ENCODE measurements at places on chromosomes 7 and 10.
A peak's percentile ranks its signal among the peaks of the same experiment; 100 is the strongest.

DNA sequence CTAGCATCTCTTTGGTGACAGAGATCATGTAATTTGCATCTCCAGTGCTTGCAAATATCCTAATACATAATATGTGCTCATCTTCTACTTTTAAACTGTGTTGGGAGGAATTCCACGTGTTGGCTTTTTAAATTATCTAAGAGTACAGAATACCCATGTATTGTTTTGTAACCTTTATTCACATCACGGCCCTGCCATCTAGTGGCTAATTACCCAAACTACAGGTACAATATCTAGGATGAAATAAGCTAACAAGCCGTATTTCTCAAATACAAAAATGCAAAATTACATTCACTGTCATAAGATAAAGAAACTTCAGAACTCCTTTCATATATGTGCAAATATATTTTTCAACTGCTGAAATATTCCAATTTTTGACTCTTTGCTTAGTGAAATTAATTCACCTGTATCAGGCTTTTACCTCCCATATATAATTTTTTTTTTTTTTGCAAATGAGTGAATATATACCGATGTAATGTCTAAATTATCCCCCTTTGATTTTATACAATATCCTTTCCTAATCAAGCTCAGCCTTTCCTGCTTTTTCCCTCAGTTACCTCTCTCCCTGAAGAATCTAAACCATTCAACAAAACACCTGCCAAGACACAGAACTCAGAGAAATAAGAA is 30.3 kb upstream of the LSM8 start:
- DNase-seq: peak; percentile 20

GRCh38 chr7:14229047-14229446 is 239.6 kb upstream of the ETV1 start:
- DNase-seq: no peak

GRCh38 chr7:95684037-95684436 is 87.7 kb upstream of the PDK4 start:
- no peak for DNase-seq

DNA sequence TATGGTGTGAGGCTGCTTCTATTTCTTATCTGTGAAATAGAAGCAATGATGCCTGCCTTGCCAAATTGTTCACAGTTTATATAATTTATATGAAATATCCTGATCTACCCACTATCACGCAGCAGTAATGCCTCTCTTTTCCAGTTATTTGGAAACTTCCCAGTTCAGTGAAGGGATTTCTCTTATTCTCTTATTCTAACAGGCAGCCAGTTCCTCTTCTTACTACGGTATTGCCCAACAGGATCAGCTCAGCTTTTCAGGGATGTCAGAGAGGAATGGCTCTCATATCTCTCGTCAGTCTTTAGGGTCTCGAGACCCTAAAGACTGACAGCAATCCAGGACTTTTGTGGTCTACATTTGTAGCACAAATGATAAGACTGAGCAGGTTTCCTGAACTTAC is 215.6 kb downstream of the CREB5 start:
- no peak for DNase-seq

- DNase-seq: no peak
Measured at GRCh38 chr7:98862716-98863420, 6.9 kb downstream of the TMEM130 start.

DNA sequence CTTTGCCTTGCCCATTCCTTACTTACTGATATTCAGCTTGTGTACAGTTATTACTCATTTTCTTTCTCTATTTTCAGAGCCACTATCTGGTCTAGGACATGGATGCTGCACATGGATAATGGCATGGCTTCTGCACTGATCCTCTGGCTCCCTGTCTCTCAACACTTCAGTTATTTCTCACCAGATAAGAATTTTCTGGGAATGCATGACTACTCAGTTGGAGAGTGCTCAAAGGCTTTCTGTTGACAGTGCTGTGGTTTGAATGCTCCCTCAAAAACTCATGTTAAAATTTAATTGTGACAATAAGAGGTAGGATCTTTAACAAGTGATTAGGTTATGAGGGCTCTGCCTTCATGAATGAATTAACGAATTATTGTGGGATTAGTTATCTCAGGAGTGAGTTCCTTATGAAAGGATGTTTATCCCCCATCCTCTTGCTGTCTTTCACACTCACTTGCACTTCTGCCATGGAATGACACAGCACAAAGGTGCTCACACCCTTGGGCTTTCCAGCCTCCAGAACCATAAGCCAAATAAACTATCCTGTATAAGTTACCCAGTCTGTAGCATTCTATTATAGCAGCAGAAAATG is 16.1 kb upstream of the PIK3CG start:
- no peak for DNase-seq

DNA sequence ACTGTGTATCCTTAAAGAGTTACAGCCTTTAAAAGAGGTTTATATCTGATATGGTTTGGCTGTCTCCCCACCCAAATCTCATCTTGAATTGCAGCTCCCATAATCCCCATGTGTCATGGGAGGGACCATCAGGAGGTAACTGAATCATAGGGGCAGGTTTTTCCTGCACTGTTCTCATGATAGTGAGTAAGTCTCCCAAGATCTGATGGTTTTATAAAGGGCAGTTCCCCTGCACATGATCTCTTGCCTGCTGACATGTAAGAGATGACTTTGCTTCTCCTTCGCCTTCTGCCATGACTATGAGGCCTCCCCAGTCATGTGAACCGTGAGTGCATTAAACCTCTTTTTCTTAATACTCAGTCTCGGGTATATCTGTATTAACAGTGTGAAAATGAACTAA is 9.7 kb downstream of the RTKN2 start:
- no peak for DNase-seq

DNA sequence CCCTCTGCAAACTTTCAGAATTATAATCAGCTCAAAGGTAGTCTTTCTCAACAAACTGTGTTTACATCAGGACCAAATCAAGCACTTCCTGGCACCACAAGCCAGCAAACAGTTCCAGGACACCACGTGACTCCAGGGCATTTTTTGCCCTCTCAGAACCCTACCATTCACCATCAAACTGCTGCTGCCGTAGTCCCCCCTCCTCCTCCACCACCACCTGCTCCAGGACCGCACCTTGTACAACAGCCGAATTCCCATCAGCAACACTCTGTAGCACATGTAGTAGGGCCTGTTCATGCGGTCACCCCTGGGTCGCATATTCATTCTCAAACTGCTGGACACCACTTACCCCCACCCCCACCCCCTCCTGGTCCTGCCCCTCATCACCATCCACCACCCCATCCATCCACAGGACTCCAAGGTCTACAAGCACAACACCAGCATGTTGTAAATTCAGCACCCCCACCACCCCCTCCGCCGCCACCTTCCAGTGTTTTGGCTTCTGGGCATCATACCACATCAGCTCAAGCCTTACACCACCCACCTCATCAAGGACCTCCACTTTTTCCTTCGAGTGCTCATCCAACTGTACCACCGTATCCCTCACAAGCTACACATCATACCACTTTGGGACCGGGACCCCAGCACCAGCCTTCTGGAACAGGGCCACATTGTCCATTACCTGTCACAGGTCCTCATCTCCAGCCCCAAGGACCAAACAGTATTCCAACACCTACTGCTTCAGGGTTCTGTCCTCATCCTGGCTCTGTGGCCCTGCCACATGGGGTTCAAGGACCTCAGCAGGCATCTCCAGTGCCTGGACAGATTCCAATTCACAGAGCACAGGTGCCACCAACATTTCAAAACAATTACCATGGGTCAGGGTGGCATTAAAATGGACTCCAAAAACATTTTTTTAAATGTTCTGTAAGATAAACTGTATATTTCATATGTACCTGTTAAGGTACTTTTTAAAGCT is 98.7 kb downstream of the KMT2E start:
- DNase-seq: no peak

DNA sequence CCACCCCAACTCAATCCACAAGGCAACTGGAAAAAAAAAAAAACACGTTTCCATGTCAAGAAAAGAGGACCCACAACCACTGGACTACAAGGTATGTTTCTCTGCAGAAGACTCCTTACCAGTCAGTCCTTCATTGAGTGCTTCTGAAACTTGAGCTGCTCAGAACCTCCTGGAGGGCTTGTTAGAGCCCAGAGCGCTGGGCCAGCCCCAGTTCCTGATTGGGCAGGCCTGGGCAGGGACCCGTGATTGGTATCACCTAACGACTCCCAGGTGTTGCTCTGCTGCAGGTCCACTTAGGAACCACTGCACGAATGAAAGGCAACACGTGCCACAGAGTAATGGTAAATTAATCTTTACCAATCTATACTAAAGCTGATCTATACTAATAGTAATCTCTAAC is 473 bp upstream of the CCDC201 start:
- DNase-seq: no peak

- no peak for DNase-seq
Measured at GRCh38 chr10:71045936-71046335, 157.6 kb upstream of the PCBD1 start.

DNA sequence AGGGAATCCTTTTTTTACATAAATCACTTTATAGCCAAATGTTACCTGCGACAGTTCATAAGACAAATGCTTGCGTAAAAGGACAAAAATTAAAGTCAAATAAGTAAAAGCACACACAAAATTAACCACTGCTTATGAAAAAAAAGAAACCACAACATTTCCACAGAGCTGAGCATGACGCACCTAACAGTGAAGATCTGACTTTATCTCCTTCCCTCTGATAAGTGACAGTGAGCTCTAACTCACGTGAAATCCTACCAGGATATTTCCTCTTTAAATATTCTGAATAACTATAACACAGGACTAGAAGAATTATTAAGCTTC is 225.5 kb downstream of the SFMBT2 start:
- DNase-seq: no peak

DNA sequence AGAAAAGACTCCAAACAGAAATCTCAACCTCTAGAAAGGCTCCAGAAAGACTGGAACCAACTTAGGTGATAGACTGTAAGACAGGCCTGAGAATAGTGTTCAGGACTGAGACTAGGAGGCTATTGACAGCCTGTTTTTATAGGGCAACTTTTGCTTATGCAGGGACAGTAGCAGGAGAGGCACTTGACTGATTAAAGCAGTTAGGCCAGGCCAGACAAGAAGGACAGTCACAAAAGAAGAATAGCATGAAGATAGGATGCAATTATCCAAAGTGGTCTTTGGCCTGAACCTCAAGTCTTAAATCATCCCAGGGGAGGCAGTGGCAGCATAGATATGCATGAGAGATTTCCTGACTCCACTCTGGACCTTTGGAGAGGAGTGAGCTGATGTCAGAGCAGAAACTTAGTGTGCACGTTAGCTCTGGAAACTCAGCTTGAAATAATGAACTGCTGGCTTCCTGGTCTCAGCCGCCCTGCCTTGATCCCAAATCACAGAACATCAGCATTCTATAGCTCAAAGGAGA is 290.6 kb downstream of the SORCS3 start:
- no peak for DNase-seq
